ENCODE measurements at places on chromosomes 2 and 18.
A peak's percentile ranks its signal among the peaks of the same experiment; 100 is the strongest.

DNA sequence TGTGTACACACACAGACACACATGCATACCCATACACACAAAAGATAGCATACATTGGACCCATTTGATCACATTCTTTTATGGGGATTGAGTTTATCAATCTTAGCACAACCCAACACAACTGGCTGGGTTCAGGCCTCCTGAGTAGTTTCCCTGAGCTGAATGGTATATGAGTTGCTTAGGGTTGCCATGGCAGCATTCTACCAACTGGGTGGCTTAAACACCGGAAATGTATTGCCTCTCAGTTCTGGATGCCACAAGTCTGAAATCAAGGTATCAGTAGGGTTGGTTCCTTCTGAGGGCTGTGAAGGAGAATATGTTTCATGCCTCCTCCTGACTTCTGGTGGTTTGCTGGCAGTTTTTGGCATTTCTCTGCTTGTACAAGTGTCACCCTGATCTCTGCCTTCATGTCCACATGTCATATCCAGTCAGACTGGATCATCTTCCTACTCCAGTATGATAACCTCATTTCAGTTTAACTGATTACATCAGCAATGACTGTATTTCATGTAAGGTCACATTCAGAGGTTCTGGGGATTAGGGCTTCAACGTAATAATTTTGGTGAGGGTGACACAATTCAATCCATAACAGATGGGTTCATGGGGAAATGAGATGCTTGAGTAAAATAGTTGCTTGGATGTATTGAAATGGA lies 212.7 kb downstream of the KCNE4 start:
- no peak for DNase-seq

DNA sequence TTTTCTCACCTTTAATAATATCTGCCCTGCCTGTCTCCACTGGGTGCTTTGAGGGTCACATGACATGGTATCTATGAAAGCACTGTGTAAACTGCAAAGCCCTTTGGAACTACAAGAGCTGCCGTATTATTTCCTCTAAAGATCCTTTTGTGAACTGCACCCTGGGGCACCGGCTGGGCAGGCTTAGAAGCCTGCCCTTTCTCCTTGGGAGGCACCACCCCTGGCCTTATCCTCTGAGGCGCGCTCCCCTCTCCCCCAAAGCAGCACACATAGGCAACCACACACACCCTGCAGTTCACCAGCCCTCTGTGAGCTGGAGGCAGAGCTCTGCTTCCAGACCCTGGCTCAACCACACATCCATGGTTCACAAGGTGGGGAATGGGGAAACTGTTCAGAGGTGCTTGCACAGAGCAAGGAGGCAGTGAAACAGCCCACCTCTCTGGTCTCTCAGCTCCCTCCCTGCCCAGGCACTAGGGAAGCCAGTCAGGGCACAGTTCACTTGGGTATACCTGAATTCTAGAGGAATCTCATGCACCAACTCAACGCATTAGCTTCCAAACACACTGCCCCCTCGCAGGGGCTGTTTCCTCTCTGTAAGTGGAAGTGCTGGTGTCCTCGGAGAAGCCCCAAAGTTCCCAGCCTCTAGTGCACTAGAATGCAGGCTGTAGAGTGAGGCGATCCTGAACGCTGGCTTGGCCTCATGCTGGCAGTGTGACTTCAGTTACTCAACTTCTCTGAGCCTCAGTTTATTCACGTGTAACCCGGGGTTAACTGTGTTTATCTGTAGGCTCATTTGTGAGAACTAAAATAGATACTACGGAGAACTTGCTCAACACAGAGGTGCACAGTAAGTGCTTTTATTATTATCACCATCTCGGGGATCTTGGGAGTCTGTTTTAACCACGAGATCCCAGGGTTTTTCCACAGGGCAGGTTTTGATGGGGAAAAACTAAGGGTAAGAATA lies 11.0 kb downstream of the SIGLEC15 start:
- no peak for DNase-seq

DNA sequence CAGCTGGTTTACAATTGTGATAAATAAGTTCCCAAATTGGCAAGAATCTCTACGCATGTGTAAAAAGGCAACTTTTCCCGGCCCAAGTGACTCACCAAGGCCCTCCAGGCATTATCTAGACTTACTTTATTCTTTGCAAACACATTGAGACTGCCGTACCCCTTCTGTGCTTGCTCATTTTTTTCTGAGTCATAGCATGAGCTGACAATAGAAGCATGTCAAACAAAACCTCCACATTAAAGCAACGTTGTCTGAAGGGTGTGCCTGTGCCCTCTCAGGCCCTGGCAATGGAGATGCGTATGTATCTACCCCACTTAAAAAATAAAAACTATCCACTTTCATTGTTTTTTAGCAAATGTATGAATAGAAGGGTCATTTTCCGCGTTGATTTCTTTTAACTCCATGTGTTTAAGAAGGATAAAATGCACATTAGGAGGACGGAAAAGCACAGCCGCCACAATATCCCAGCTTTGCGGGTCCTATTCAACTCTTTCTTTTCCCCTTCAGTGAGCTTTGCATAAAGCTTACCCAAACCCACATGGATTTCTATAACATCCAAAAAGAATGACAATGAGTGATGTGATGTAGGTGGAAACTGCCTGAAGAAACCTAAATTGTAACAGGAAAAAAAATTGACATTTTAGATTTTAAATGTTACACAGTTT lies 298.2 kb downstream of the CDCA7 start:
- no peak for DNase-seq

DNA sequence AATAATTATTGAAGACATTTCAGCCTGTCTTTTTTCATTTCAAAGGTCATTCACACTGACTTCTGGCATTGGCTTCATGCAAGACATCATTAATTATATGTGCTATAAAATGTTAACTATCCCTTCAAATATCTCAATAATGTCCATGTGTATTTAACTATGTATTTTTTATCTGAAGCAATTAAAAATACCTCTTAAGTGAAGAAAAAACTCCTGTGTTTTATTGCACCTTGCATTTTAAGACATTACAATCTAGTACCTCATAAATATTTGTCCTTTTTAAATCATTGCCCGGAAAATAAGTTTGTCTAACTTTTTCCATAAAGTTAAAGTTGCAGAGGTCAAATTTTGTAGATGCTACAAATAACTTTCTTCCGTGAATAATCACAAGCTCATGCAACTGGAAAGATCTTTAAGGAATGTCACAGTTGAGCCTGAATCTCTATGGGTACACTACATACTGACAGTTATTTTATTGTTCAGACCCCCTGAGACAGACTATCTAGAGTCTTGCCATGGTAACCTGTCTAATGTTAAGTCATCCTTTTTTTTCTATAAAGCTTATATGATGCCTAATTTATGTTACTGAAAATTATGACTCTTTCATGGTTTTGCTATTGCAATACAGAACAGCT lies 38.4 kb upstream of the COBLL1 start:
- DNase-seq: no peak

DNA sequence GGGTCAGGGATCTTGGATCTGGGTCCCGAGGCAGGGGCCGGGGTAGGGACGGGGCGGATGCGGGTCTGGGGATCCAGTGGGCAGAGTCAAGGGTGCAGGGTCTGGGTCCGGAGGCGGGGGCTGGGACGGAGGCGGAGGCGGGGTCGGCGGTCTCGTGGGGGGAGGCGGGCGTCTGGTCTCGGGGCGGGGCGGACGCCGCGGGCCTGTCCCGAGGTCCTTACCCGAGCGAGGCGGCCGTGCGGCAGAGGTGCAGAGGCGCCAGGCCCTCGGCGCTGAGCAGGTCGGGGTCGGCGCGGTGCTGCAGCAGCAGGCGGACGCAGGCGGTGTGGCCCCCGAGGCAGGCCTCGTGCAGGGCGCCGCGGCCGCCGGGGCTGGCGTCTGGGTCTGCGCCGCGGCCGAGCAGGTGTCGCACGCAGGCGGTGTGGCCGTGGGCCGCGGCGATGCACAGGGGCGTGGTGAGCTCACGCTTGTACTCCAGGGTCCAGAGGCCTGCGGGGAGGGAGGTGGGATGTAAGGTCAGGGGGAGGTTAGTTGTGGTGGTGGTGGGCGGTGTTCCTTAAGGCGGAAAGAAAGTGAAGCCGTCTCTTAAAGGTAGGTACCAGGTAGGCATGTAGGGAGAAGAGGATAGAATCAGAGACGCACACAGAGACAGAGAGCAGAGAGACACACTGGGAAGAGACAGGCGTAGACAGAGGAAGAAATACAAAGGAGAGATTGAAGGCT lies 26.6 kb downstream of the ASB18 start:
- DNase-seq: no peak

DNA sequence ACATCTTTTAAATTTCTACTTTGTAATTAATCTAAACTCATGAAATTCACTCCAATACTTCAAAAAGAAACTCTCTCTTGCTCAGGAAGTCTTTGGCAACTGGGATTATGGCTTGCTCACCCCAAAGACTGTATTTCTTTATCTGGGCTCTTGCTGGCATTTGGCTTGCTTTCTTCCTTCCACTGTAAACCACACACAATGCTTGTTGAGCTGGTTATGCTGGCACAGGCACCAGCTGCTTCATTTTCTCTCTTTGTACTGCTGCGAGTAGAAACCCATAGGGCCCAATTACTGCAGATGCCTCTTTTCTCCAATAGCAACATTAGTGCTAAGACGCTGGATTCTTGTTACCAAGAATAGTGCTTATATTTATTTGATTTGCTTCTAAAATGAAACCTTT lies 51.4 kb downstream of the SLC38A11 start:
- no peak for DNase-seq

- DNase-seq: no peak
These were observed 10.9 kb downstream of the TMEM87B start for GRCh38 chr2:112065966-112066365.

DNA sequence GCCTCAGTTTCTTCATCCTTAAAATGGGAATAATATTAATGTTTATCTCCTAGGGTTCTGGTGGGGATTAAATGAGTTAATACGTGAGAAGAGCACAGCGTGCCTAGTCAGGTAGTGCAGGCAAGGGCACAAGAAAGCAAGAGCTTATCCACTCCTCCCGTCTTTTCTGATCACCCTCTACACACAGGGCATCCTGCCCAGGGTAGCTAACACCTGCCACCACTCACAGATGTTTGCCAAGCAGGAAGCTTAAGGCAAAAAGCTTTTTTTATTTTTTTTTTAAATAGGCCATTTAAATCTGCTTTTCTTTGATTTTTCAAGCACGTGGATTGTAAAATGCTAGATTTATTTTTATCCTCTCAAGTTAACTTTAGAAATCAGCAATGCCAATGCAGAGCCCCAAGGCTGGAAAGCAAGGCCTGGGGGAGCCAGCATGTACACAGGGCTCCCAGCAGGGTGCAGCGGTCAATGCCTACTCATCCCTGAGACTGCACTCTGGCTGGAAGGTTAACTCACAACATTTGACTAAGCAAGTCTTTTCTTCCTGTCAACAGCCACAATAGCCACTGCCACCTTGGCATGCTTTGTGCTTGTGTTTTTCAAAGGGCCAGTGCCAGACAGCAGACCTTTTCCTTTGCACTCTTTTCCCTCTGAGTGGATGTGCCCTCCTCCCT lies 86.5 kb upstream of the ACAA2 start:
- no peak for DNase-seq

GRCh38 chr2:33068261-33068660 lies 121.5 kb downstream of the LTBP1 start:
- DNase-seq: no peak

GRCh38 chr2:221451862-221452788 lies 120.0 kb downstream of the EPHA4 start:
- DNase-seq: no peak

- no peak for DNase-seq
These were observed 144.8 kb downstream of the ROCK1 start for GRCh38 chr18:20966795-20967194.

DNA sequence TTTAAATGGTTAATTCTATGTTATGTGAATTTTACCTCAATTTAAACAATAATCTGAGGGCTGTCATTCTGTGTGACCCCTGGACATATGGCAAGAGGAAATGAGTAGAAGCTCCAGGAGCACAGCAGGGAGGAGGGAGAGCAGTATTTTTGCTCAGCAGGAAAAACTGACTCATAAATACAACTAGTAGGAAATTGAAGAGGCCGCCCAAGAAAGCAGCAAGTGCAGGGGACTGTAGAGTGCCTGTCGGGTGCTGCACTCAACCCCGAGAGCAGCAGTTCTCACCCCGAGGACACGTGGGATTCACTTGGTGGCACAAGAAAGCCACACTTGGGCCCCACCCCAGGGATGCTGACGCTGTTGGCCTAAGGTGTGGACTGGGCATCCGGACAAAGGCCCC lies 60.8 kb downstream of the NPAS2 start:
- DNase-seq: no peak

GRCh38 chr2:21420553-21421335 lies 297.0 kb downstream of the TDRD15 start:
- DNase-seq: no peak

DNA sequence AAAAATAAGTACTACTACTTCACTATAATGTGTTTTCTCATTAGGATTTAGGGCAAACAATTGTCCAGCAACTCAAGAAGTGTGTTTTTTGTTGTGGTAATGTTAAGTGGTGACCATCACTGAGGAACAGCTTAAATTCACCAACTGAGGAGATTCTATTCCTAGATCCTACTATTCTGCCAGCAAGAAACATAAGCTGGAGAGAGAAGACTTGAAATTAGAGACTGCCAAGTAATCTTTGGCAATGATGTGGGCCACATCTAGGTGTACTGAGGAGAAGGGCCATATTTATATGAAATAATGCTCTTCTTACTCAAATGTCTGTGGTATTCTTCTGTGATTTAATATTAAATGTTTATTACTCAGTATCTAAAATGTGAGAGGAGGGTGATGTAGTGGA lies 44.3 kb upstream of the MSTN start:
- no peak for DNase-seq

DNA sequence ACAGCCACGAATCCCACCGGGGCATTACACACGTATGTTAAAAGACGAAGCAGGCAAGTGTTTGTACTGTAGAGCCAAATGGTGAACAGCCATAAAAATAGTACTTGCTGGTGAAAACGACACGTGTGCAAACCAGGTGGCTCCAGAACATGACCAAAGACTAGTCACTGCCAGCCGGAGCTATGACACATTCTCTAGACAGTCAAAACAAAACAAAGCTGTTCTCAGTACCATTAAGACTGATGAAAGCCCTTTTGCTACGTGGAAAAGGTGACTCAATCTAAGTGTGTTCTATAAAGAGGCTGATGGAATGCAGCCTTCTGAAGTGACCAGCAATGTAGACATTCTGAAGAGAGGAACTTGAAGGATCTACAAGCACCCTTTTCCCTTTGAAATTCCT lies 367.7 kb upstream of the NETO1 start:
- DNase-seq: peak; percentile 12

GRCh38 chr2:36789181-36789804 lies 92.8 kb downstream of the VIT start:
- no peak for DNase-seq
